ENCODE measurements at places on chromosomes 16 and 17. TPM values are rescaled to one million over a fixed set of nuclear protein-coding genes. Genes with fewer than 3 reads are reported as not detected.

DNA sequence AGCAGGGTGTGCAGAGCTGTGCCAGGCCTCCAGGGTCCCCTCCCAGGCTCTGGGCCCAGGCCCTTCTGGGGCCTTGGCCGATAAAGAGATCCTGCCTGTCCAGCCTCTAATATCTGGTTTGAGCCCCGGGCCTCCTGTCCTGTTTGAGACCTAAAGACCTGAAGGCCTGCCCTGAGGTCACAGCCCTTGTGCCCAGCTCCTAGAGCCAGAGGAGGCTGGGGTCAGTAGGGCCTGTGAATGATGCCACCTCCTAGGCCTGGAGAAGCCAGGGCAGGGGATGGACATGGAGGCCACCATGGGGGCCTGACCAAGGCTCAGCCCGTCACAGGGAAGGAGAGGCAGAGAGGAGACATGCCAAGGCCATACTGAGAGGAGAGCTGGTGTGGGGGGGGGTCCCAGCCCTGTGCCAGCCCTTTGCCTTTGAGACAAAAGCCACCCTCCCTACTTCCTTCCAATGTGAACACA is 7.4 kb downstream of the KCNH6 start:
- no peaks in the 10 kb centered on the region for H3K36me3 ChIP-seq
- no peaks in the 10 kb centered on the region for H3K27me3 ChIP-seq
- no peak for DNase-seq
- no peak overlapping the region for H3K27ac ChIP-seq
- no peak overlapping the region for H3K4me3 ChIP-seq

GRCh38 chr16:66890799-66891198 is 10.5 kb downstream of the PDP2 start:
- H3K27me3 ChIP-seq: no peaks in the 10 kb centered on the region
- H3K36me3 ChIP-seq: no peaks in the 10 kb centered on the region
- no peak overlapping the region for H3K27ac ChIP-seq
- peaks cover 17% of the 10 kb centered on the region for H3K4me1 ChIP-seq

DNA sequence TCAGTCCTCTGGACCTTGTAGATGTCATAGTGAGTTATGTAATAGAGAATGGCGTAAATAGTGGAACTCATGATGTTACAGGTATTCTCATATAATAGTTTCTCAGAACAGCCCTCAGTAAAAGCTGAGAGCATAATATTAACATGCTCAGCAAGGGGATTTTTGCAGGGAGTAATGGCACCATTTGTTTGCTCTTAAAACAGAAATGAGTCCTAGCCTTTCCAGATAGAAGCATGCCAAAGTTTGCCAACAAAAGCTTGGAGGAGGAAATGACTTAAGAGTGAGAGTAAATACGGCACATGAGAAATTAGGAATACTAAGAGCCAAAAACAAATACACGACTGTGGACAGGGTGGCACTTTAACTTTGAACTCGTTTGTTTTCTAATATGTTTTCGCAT is 198.4 kb downstream of the ANKFN1 start:
- H3K4me1 ChIP-seq: no peaks in the 10 kb centered on the region
- no peaks in the 10 kb centered on the region for H3K36me3 ChIP-seq
- DNase-seq: no peak

DNA sequence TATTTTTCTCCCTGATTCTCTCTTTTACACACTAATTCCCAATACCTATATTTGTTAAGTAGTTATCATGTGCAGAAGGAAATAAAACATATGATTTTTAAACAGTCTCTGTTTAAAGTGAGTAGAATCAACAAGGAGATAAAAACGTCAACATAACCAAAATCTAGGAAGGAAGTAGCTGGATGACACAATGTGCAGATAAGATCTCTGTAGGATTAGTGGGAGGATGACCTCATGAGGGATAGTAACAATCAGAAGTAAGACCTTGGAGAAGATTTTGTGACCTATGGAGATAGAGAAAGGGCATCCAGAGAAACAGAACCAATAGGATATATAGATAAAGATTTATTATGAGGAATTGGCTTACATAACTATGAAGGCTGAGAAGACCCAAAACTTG is 262.6 kb upstream of the CDH11 start:
- no peak overlapping the region for H3K27ac ChIP-seq
- H3K36me3 ChIP-seq: no peaks in the 10 kb centered on the region
- H3K4me1 ChIP-seq: no peaks in the 10 kb centered on the region
- H3K27me3 ChIP-seq: no peaks in the 10 kb centered on the region

- H3K27me3 ChIP-seq: no peaks in the 10 kb centered on the region
- no peaks in the 10 kb centered on the region for H3K36me3 ChIP-seq
- H3K27ac ChIP-seq: no peak overlapping the region
- no peak overlapping the region for H3K4me3 ChIP-seq
These were observed 150.7 kb upstream of the DYNLRB2 start for GRCh38 chr16:80390046-80390445.

PPM1E gene
- 0.09 TPM for total RNA-seq

- H3K4me1 ChIP-seq: no peaks in the 10 kb centered on the region
- no peak overlapping the region for H3K27ac ChIP-seq
- DNase-seq: no peak
- no peak overlapping the region for H3K4me3 ChIP-seq
These were observed 76.7 kb downstream of the PLD6 start for GRCh38 chr17:17129466-17129865.

PSMD12 gene
- 94.0 TPM for total RNA-seq

GRCh38 chr16:84176192-84177053 is 10.4 kb downstream of the TAF1C start:
- H3K36me3 ChIP-seq: no peaks in the 10 kb centered on the region
- no peaks in the 10 kb centered on the region for H3K27me3 ChIP-seq
- DNase-seq: no peak
- no peak overlapping the region for H3K4me3 ChIP-seq
- no peak overlapping the region for H3K27ac ChIP-seq
- H3K4me1 ChIP-seq: peaks cover 16% of the 10 kb centered on the region

DNA sequence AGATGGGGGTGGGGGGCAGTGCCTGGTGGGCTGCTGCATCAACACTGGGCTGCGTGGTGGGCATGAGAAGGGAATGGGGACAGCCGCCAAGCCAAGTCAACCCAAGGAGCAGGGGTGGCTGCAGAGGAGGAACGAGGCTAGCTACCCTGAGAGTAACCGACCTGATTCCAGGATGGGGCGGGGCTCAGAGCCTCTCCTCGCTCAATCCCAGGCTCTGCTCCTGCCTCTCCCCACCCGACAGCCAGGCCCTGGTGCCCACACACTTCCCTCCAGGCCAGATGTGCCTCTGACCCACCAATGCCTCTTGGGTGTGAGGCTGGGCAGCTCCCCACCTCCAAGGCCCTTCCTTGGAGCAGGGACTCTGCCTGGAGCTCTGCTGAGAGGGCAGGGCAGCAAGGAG is 2.7 kb downstream of the NPTX1 start:
- no peak for DNase-seq
- no peak overlapping the region for H3K27ac ChIP-seq
- peaks cover 23% of the 10 kb centered on the region for H3K4me1 ChIP-seq

DNA sequence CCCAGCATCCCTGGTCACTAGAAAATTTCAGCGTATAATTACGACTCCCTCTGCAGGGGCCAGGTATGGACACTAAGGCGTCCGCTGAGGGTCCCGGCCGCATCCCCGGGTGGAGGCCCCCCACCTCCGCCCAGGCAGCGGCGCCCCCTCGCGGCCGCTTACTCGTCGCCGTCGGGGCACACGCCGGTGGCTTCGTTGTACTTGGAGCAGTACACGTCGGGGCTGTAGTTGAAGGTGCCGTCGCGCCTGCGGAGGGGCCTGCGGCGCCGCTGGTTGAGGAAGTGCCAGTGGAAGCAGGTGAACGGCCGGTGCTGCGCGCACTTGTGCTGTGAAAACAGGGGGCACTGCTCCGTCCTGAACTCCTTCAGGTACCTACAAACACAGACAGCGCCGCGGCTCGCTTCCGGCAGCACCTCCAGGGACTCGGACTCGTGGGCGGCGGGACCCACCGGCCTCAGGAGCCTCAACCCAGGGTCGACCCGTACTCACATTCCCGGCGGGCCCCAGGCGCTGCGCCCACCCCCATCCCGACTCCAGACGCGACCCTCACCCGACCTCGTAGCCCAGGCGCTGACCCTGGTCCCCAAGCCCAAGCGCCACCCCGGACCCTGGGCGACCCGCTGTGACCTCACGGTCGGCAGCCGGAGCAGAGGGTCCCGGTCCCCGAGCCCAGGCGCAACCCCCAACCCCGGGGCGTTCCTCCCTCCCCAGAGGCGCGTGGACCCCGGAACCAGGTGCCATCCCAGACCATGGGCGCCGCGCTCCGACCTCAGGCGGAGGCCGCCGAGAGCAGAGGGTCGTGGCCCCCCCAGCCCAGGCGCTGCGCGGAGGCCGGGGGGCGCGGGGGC is 596 bp downstream of the UNKL start:
- H3K4me1 ChIP-seq: peaks cover 21% of the 10 kb centered on the region
- peak; percentile 74 for DNase-seq
- H3K27ac ChIP-seq: peak overlapping the region; percentile 57
- peaks cover 2% of the 10 kb centered on the region for H3K36me3 ChIP-seq
- no peaks in the 10 kb centered on the region for H3K27me3 ChIP-seq
- H3K4me3 ChIP-seq: peak overlapping the region; percentile 75

PLA2G15 gene
- 33.4 TPM for total RNA-seq

DNA sequence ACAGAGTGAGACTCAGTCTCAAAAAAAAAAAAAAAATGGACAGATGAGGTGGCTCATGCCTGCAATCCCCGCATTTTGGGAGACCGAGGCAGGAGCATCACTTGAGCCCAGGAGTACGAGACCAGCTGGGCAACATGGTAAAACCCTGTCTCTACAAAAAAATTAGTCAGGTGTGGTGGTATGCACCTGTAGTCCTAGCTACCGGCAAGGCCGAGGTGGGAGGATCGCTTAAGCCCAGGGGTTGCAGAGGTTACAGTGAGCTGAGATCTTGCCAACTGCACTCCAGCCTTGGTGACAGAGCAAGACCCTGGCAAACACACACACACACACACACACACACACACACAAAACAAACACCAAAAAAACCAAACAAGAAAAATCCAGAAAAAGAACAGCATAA is 7.7 kb upstream of the ENGASE start:
- H3K27me3 ChIP-seq: no peaks in the 10 kb centered on the region
- DNase-seq: no peak
- H3K4me1 ChIP-seq: no peaks in the 10 kb centered on the region
- no peaks in the 10 kb centered on the region for H3K36me3 ChIP-seq
- no peak overlapping the region for H3K27ac ChIP-seq

DNA sequence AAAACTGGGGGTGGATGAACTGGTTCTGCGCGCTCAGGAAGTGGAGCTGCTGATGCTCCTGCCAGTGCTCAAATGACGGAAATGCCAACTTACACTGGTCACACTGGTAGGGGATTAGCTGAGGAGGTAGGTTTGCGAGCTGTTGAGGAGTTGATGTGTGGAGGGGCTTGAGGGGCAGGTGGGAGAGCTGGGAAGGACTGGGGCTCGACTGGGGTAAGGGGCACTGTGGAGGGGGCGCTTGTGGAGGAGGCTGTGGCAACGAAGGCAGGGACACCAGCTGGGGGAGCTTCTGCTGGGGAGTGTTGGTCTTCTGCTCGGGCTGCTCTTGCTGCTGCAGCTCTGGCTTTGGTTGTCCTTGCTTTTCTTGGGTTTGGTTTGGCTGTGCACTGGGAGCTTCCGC is 252.9 kb downstream of the ZFHX3 start:
- no peaks in the 10 kb centered on the region for H3K4me1 ChIP-seq
- peaks cover 2% of the 10 kb centered on the region for H3K36me3 ChIP-seq
- no peak for DNase-seq

PTX4 gene
- not detected for total RNA-seq

GRCh38 chr17:330993-331701 is 21.5 kb downstream of the RPH3AL start:
- H3K4me1 ChIP-seq: no peaks in the 10 kb centered on the region
- H3K36me3 ChIP-seq: peaks cover 1% of the 10 kb centered on the region
- no peak overlapping the region for H3K4me3 ChIP-seq
- no peak overlapping the region for H3K27ac ChIP-seq

DNA sequence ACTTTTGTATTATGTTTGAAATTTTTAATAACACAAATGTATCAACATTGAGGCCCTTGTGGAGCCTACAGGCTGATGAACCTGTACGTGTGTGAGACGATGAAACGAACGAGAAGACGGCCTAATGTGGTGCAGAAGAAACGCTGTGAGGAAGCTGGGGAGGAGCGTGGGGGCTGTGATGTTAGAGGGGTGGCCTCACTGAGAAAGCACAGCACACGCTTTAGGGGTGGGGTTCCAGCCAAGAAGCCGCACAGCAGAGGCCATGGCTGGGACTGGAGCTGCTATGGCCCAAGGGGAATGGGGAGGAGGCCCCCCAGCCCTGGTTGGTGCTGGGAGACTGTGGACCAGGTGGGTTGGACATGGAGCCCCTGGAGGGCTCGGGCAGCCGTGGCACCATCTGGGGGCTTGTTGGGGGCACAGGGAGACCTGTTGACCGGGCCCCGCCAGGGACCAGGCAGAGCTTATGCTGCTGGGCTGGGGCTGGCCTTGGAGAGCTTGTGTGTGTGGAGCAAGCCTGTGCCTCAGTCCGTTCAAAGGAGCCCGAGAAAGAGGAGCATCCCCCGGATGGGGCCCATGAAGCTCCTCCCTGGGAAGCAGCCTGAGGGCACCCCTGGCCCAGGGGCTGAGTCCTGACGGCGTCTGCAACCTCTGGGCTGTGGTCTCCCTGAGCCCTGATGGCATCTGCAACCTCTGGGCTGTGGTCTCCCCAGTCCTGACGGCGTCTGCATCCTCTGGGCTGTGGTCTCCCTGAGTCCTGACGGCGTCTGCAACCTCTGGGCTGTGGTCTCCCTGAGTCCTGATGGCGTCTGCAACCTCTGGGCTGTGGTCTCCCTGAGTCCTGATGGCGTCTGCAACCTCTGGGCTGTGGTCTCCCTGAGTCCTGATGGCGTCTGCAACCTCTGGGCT is 44.7 kb downstream of the METRNL start:
- H3K27ac ChIP-seq: peak overlapping the region; percentile 30
- H3K36me3 ChIP-seq: no peaks in the 10 kb centered on the region
- H3K27me3 ChIP-seq: no peaks in the 10 kb centered on the region
- H3K4me3 ChIP-seq: no peak overlapping the region
- no peak for DNase-seq

GRCh38 chr17:5786510-5786875 is 202.2 kb upstream of the NLRP1 start:
- H3K4me1 ChIP-seq: no peaks in the 10 kb centered on the region
- H3K27me3 ChIP-seq: no peaks in the 10 kb centered on the region
- no peak overlapping the region for H3K4me3 ChIP-seq
- H3K36me3 ChIP-seq: no peaks in the 10 kb centered on the region
- no peak overlapping the region for H3K27ac ChIP-seq

METTL26 gene
- 67.4 TPM for total RNA-seq

GRCh38 chr16:66728117-66728787 is 23.2 kb downstream of the DYNC1LI2 start:
- H3K4me1 ChIP-seq: no peaks in the 10 kb centered on the region
- peak; percentile 35 for DNase-seq
- no peak overlapping the region for H3K4me3 ChIP-seq
- peaks cover 19% of the 10 kb centered on the region for H3K36me3 ChIP-seq
- no peak overlapping the region for H3K27ac ChIP-seq

GRCh38 chr16:15894571-15895374 is 6.4 kb upstream of the CEP20 start:
- peaks cover 6% of the 10 kb centered on the region for H3K4me1 ChIP-seq
- H3K36me3 ChIP-seq: no peaks in the 10 kb centered on the region
- no peak overlapping the region for H3K4me3 ChIP-seq

TTLL6 gene
- 0.81 TPM for total RNA-seq

GRCh38 chr16:342455-343213 is 9.9 kb downstream of the AXIN1 start:
- no peaks in the 10 kb centered on the region for H3K4me1 ChIP-seq
- H3K27me3 ChIP-seq: no peaks in the 10 kb centered on the region
- H3K4me3 ChIP-seq: no peak overlapping the region
- DNase-seq: no peak

ATMIN gene
- total RNA-seq: 54.5 TPM

GRCh38 chr17:35148144-35148543 is 527 bp downstream of the UNC45B start:
- H3K4me3 ChIP-seq: no peak overlapping the region
- H3K27ac ChIP-seq: no peak overlapping the region
- DNase-seq: no peak
- H3K4me1 ChIP-seq: no peaks in the 10 kb centered on the region
- H3K36me3 ChIP-seq: no peaks in the 10 kb centered on the region
